ENCODE measurements at places on chromosomes 4 and X.

DNA sequence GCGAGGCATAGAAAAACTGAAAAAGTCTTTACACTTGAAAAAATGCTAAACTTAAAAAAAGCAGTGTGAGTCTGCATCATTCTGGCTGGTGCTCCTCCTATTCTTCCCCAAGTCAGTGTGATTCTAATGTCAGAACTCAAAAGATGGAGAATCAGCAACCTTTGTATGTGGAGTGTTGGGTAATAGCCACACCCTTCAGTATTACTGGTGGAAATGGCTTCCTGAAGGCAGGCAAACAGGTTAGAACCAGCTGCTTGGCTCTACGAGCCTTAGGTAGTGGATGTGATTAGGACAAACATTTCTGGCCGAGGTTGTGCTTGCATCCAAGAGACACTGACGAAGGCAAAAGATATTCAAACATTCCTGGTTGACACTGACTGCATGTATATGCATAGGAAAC lies 353.4 kb upstream of the TACR3 start:
- DNase-seq, result no peak

DNA sequence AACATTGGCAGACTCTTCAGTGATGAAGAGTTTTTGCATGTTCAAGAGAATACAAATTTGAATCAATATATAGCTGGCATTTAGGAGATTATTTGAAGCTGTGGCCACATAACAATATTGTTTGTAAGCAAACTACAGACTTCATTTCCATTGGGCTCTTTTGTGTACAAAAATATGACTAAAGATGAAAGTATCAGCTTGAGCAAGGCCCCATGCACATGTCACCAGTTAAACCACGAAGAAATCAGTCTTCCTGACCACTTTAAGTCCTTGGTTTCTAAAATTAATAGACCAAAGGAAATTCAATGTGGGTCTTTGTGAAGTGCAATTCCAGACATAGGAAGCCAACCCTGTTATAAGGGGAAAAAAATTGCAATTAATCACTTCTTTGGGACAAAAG lies 1664.6 kb upstream of the ADGRL3 start:
- DNase-seq, result no peak

GRCh38 chr4:57071326-57071725 lies 38.9 kb downstream of the IGFBP7 start:
- no peak for DNase-seq

DNA sequence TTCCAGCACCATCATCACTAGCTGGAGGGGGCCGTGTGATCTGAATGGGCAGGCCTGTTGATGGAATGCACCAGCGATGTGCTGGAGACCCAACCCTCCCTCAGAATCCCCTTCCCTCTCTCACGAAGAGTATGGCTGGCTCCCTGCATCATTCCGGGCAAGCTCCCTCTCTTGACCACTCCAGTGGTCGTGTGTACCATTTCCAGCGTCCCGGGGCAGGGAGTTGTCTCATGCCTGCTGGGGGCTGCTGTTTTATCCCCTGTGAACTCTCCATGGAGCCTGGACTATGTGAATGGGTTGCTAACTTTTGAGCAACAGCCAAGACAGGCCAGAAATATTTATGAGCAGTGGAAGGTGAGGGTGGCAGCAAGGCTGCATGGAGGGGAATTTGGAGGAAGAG lies 8.1 kb downstream of the CSAG1 start:
- DNase-seq, result no peak

DNA sequence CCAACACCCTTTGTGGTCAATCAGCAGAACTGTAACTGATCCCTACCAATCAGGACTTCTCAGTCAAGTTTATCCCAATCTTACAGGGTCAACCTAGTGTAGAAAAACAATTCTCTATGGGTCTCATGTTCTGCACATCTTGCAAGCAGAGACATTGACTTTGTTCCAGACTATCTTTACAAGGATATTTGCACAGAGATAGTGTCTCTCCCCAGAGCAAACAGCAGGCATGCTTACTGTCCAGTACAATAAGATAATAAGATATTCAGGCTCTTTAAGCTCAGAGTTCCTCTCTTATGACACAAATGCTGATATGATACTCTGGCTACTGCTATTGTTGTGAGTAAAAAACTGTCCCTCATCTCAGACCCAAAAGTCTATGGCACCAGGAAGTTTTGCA lies 53.2 kb downstream of the ACSL4 start:
- no peak for DNase-seq

DNA sequence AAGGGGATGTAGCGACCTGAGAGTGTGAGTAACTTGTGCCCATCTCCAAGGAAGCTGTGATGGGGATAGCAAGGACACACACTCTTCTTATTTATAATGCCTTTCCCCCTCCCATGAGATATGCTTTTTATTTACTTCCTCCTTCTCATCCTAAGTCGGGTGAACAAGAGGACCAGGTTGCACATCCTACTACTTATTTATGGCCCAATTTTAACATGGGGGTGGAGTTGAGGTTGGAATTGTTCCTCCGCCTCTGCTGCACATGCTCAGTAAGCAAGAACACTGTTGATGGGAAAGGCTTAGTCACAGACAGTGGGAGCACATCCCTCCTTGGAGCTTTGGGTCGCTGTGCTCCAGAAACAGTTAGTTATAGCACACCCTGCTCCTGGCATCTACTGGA lies 15.2 kb upstream of the TLR8 start:
- DNase-seq, result no peak

- DNase-seq, result no peak
Measured at GRCh38 chr4:3416821-3417221, 24.9 kb upstream of the HGFAC start.

- no peak for DNase-seq
Measured at GRCh38 chrX:25012433-25012735, 3.4 kb downstream of the ARX start.

- DNase-seq, result no peak
Measured at GRCh38 chrX:16665089-16665488, 15.1 kb downstream of the S100G start.

- no peak for DNase-seq
Measured at GRCh38 chr4:152727784-152728183, 48.0 kb upstream of the TMEM154 start.

GRCh38 chrX:2875136-2875481 lies 46.4 kb downstream of the GYG2 start:
- no peak for DNase-seq

- no peak for DNase-seq
Measured at GRCh38 chrX:37818031-37818430, 29.3 kb downstream of the DYNLT3 start.

GRCh38 chrX:30822068-30822681 lies 66.9 kb downstream of the TAB3 start:
- DNase-seq, result no peak

- DNase-seq, result no peak
Measured at GRCh38 chr4:172813359-172813923, 355.2 kb upstream of the GALNT7 start.

Data from hypothalamus (tissue), 51 donors.